ENCODE measurements at places on chromosomes 3 and 15.

GRCh38 chr15:66036859-66037258 lies 167.6 kb downstream of the RAB11A start:
- no peak for DNase-seq

- DNase-seq: no peak
Observed at GRCh38 chr15:97461226-97461625, 499.3 kb upstream of the ARRDC4 start.

GRCh38 chr15:41276831-41277230 lies 45.8 kb downstream of the CHP1 start:
- DNase-seq: no peak

- DNase-seq: no peak
Observed at GRCh38 chr3:52552089-52552488, 15.7 kb downstream of the UQCC5 start.

DNA sequence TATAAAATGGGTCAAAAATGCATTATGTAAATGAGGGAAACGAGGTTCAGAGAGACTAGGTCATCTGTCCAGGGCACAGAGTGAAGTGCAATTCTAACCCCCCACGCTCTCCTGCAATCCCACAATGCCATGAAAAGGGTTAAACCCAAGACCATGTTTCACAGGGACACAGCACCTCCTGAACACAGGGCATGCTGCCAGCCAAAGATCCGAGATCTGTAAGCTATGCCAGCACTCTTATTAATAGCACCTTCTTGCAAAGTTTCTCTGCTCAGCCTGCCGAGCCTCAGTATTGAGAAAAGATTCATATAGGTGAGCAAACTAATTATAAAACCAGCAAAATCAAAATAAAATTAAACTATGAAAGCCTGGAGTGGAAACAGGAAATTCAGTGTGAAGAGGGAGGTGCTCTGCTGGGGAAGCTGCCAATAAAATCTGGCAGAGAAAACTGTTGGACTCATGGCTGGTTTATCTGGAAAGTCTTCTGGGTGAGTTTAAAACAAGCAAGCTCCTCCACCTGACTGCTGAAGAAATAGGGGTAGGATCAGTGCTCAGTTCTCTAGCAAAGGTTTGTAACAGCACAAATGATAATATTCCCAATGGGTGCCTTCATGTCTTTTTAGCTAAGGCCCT lies 50.3 kb downstream of the LRIG1 start:
- DNase-seq: no peak

DNA sequence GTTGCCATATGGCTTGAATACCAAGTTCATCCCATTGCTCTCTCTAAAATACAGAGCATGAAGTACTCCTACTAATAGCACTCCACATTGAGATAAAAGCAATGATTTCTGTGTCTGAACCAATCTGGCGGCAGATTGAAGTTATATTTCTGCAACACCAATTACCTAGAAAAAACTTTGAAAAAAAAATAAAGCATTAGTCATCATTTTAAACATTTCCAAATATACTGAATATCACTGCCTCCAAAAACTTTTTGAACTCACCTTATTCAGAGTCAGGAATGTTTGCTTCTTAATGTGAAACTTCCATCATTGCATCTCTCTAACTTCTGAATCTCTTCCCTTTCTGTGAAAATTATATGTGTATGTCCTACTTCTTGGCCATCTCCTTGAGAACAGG lies 540.5 kb downstream of the GRM7 start:
- DNase-seq: no peak

- DNase-seq: no peak
Observed at GRCh38 chr15:63107895-63108546, 13.6 kb upstream of the LACTB start.

GRCh38 chr15:73969151-73969759 lies 22.8 kb downstream of the STOML1 start:
- no peak for DNase-seq

DNA sequence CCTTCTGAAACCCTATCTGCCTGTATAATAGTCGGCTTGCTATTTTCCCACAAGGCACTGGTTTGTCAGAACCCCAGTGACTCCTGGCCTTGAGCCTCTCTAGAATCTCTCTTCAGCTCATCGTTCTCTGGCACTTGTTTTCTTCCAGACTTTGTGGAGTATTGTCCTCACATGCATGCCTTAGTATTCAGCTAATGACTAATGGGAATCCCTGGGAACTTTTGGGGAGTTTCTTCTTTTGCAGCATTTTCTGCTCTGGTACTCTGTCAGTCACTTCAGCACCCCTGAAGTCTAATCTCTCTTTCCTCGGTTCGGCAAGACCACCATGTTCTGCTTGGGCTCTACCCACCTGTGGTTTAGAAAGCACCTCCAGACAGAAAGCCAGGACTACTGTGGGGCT lies 35.8 kb upstream of the THRB start:
- no peak for DNase-seq

DNA sequence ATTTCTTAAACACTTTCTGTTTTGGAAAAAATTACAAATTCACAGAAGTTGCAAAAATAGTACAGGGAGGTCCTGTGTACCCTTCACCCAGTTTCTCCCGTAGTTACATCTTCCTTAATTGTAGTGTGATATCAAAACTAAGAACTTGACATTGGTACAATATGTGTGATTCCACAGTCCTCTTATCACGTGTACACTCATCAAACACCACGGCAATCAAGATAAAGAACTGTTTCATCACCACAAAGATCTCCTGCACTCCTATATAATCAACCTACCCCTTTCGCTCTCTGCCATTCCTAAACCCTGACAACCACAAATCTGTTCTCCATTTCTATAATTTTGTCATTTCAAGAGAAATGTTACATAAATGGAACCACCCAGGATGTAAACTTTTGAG lies 31.4 kb downstream of the POMGNT2 start:
- DNase-seq: no peak

DNA sequence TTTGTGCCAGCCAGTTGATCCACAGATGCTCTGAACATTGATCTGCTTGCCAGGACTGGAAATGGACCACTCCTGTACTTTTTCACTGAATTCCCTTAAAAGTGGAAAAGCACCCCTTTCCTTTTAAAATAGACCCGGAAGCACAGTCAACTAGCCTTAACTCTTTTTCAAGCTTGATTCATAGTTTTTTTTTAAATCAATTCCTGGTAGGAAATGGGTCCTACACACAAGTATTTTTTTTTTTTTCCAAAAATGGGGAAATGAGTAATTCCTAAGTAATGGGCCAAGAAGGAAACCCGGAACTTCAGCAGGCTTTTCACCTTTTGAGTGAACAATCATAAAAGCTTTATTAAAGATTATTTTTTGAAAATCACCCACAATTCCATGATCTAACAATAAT lies 234.4 kb upstream of the ADAMTS9 start:
- no peak for DNase-seq

DNA sequence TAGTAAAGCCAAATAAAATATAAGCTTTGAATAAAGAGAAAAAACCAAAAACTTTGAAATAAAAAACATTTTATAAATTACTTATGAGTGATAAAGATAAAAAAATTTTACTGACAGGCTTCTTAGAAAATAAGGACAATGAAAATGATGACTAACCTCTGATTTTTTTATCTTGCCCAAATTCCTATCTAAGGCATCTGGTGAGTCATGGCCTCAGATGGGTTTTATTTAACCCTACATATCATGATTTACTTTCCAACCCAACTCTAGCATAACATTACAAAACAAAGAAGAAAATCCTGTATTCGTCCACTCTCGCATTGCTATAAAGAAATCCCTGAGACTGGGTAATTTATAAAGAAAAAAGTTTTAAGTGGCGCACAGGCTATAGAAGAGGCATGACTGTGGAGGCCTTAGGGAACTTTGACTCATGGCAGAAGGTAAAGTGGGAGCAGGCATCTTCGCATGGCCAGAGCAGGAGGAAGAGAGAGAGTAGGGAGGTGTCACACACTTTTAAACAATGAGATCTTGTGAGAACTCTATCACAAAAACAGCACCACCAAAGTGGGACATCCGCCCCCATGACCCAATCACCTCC lies 152.1 kb downstream of the NEK10 start:
- no peak for DNase-seq

GRCh38 chr15:58282060-58282708 lies 144.0 kb downstream of the AQP9 start:
- DNase-seq: no peak

- DNase-seq: no peak
Observed at GRCh38 chr3:143563786-143564185, 284.5 kb downstream of the SLC9A9 start.

GRCh38 chr3:159899166-159899565 lies 89.5 kb upstream of the IL12A start:
- DNase-seq: no peak

GRCh38 chr15:45179221-45179985 lies 8.4 kb downstream of the SHF start:
- DNase-seq: peak; percentile 60

- no peak for DNase-seq
Observed at GRCh38 chr15:25504307-25504706, 65.5 kb upstream of the UBE3A start.

DNA sequence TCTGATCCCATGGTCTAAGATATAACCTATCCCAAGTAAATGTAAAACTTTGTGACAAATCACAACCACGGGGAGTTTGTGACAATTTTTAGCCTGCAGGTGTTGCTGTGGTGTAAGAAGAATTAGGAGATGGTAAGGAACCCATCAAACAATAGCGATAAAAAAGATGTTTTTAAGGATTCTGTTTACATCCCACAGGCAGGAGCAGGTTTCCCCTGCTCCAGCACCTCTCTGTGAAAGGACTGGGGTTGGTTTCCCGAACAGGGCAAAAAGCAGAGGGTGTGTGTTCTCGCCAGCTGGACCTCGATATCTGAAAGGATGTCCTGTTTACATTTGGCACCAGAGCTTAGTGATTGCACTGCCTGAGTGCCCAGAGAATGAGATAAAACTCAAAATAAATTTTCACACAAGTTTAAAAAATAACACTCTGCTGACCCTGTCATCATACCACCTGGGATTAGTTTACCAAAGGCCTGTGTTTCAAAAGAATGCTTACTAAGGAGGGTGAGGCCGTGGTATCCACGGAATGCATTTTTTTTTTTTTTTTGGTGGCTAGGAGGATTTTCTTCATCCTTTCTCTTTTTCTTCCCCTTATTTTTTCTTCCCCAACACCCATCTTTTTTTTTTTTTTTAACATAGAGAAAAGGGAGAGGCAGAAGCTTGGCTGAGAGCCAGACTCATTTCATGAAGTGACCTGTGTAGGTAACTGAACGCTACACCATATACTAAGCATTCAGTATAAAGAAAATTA lies 151.8 kb upstream of the DPH6 start:
- DNase-seq: no peak

- no peak for DNase-seq
Observed at GRCh38 chr15:78929536-78930264, 15.1 kb downstream of the CTSH start.

DNA sequence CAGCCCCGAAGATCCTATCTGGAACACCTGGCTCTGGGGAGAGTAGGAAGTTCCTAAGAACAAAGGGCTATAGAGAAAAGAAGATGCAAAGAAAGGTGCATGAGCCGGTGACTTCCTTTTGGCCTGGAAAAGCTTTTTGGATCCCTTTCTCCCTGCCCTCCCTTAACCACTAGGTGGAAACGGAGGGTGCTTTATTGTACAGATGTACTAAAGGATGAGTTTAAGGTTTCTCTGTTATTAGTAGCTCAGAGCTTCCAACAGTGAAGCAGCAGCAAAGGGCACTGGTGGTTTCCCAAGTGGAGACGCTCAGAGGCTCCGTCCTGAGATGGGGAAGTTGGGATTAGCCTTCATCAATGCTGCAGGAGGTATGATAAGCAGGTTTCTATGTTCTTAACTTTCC lies 5.9 kb upstream of the ADGRG7 start:
- peak; percentile 18 for DNase-seq

DNA sequence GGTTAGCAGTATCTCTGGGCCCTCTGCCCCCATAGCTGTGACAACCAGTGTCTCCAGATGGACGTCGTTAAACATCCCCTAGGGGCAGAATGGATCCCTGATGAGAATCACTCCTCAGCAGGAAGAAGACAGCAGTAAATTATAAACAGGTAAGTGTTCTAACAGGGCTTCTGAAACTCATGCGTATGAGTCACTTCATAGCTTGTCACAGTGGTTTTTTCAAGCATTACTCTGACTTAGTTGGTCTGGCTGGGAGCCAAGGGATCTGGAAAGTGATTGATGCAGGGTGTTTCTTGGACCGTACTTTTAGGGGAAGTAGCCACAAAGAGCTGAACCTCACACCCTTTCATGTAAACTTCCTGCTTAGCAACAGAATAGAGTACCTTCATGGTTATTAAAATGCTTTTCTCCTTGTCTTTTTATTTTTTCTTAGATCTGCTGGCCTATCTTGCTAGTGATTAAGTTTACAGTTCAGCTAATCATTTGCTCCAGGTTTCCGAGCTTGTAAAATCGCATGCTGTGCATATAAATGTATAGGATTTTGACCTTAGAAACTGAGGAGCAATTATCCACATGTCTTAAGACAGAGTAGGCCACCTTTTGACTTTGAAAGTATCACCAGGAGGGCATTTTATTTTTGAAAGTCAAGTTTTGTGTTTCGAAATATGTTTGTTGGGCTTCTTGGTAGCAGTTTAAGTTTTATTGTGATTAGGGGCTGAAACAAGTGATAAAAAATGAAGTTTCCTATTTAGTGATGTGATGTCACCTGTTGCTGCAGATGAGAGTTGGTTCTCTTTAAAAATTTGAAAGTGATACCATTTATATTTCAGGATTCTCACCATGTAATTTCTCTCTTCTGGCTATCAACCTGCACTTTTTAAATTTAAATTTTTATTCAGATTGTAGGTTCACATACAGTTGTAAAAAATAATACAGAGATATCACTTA lies 333.9 kb downstream of the PTPRG start:
- peak; percentile 73 for DNase-seq

- no peak for DNase-seq
Observed at GRCh38 chr15:84961707-84962106, 19.9 kb upstream of the PDE8A start.

- no peak for DNase-seq
Observed at GRCh38 chr3:114659109-114660061, 365.6 kb downstream of the TIGIT start.

DNA sequence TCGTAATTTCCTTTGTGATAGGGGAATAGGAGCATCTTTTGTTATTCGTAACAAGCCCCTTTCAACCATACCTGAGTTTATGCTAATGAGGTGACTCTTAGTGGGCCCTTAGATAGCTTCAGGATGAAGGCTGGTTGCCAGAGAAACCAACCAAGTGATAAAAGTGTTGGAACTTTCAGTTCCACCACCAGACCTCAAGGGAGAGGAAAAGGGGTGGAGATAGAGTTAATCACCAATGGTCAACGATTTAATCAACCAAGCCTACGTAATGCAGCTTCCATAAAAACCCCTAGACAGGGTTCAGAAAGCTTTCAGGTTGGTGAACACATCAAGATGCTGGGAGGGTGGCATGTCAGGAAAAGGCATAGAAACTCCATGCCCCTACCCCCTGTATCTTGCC lies 33.0 kb downstream of the HERC1 start:
- no peak for DNase-seq

DNA sequence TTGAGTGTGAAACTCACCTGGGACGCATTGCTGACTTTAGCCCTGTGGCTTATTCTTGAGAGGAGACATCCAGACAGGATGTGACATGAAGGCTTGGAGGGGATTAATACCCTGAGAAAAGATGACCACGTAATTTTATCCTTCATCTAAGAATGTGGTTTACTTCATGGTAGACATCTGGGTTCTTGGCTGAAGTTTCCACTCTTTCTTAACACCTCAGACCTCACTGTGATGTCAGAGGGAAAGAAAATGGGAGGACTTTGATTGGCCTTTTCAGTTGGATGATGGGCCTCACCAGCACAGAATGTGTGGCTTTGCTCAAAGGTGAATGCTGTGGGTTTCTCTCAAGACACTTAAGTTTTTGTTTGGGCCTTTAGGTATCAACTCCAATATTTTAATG lies 16.5 kb downstream of the GORASP1 start:
- no peak for DNase-seq
